ENCODE measurements at places on chromosomes 11 and 22.

DNA sequence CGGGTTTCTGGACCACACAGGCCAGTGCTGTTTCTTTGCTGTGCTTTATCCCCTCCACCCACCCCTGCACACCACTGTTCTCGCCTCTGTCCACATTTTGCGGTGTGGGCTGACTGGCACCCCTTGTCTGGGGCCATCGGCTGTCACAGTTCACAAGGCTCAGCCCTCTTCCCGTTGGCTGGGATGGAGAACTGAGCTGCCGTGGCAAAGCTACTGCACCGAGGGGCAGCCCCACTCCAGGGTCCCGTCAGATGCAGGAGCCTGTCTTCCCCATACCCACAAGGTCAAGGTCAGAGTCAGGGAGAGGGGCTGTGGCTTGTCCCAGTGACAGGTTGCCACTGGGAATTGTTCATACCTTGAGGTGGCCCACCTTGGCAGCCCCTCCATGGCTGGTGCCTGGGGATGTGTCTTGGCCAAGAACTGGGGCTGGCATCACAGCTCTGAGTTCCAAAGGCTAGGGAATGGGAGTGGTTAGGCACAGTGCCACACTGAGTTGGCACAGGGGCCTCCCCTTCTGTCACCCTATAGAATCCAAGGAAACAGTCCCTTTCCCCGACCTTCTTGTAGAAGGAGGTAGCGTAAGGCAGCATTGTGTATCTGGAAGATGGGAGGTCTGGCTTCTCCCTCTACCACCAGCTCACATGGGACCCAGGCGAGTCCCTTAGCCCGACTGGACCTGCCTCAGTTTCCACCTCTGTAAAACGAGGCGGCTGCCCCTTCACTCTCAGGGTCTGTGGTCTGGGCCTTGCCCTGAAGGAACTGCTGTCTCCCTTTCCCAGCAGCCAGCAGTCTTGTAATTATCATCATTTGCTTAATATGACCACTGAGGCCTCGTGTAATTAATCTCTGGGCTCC lies 3.4 kb downstream of the GRK2 start:
- DNase-seq: no peak

DNA sequence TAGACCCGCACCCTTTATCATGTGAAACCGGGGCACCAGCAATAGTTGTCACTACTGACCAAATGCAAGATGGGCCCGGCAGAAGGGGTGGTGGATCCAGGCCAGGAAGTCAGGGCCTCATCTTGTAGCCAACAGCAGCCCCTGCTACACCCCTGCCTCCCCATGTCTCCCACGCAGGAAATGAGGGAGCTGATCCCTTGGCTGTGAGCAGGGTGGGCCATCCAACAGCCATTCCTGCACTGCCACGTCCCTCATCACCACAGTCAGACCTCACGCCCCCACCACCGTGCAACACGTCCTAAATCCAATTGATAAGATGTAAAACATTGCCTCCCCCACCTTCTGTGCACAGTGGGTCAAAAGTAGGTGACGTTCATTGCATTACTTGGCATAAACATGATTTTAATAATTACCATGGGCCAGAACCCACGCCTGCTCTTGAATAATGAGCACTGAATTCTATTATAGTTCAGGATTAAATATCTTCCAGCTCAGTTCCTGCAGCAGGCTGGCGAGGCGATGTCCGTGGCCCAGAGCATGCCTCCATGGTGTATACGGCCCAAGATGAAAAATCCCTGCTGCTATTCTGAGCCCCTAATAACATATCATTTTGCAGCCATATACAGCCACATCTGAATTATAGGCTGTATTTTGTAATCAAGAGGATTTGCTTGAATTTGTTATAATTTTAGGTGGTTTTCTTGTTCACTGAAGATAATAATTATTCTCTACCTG lies 1373.8 kb downstream of the BRD1 start:
- DNase-seq: no peak

- DNase-seq: no peak
These were observed 1.9 kb upstream of the HEPN1 start for GRCh38 chr11:124917115-124917637.

DNA sequence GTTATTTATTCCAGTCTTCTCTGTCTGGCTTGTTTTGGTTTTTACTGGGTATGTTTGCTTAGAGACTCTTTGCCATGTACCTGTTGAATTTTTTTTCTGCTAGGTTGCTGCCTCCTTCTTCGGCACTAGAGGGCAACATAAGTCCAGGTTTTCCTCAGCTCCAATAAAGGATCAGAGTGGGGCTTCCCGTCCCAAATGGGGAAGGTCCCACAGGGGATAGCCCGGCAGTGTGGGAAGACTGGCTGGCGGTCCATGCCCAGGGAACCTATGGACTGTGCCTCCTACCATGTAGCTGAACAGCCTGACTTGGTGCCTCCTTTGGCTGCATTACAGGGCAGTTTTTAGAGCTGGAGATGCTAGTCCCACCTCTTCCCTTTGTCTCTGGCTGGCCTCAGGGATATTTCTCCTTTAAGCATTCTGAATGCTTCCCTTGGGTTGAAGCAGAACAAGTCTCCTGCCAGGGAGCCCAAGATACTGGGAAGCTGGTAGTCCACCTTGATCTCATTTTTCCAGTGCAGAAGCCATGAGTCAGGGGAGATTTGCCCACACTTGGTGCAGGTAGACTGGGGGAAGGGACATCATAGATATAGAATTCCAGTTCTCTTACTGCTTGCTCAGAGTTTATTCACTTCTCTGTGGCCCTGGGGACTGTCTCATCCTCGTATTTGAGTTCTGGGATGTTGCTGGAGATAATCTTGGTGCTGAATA lies 60.2 kb downstream of the BRD1 start:
- no peak for DNase-seq

- no peak for DNase-seq
These were observed 12.6 kb upstream of the SPON1 start for GRCh38 chr11:13949876-13950275.

Data from GM19239 (cell line).